ENCODE measurements at places on chromosomes 11 and 22.

- DNase-seq = peak; percentile 41
Measured at GRCh38 chr11:2725368-2726300, 25.8 kb upstream of the KCNQ1OT1 start.

DNA sequence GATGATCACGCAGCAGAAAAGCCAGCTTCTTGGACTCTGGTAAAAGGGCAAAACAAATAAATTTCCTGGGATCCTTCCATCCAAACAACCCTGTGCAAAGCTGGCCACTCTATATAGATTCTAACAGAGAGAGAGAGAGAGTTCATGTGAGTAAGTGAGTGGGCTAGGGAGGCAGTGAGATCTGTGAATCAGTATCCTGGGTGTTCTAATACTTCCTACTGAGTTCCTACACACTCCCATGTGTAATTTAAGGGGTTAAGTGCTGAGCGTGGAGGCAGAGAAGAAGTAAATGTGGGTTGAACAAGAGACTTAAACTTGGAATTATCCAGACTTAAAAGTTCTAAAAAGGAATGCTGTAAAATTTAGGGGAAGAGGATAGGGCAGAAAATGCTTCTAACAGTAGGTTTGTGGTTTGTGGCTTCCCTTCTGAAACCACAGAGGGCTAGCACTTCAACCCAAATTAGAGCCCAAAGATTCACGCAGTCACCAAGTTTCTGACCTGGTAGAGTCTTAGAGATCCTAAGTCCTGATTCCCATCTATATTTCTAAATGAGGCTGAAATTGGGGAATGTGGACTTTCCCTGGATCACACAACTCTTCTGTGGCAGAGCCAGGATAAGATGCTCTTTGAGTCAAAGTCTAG is 413.9 kb downstream of the TENM4 start:
- peak; percentile 49 for DNase-seq

DNA sequence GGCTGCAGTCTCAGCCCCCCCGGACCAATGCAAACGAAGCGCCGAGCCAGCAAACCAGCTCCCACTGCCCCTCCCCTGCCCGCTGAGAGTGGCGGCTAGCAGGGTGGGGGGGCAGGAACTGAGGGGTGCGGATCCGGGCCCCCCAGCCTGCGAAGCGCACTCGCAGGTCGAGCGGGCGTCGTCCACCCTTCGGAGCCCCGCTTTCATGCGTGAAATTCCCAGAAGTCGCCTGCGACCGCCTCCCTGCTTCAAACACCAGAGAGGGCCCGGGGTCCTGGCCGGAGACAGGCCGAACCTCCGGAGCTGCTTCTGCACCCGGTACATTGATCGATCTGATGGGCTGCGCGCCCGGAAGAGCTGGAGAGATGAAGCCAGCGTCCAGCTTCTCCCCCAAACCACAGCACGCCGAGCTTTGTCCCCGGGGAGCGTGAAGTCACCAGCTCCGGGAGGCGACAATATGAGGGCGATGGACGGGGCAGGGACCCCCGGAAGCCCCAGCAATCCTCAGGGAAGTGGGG is 646 bp upstream of the PATZ1 start:
- DNase-seq = peak; percentile 50

DNA sequence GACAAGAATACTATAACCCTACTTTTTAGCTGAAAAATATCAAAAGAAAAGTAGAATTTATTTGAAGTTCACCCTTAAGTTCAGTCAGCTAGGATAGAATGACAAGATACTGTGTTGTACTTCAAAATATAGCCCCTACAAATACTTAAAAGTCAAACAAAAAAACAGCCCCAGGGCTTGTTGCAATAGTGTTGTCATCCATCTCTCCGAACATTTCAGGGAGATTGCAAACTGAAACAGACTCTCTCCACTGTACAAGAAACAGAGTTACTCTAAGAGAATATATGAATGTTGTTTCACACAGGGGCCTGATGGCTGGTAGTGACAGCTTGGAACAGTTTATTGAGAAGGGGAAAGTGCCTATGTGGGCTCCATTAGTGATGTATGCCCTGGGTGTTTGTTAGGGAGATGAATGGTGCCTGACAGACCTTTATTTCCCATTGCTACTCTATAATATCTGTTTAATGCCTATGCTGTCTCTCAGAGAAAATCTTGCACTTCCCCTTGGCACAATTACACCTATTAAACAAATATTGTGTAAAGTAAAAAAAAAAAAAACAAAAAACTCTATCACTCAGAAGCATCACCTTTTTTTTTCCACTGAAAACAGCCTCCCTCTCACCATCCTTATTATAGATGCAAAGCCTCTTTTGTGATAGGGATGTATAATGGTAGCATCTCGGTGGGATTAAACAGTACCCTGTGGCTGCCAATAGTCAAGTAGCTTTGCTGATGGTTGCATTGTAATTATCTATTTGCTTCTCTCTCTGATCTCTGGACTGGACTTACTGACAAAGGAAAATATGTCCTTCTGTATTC is 506.3 kb upstream of the LUZP2 start:
- DNase-seq = peak; percentile 48
